RPMI8226 (cell line): ENCODE measurements at places on chromosomes 5 and 9.

DNA sequence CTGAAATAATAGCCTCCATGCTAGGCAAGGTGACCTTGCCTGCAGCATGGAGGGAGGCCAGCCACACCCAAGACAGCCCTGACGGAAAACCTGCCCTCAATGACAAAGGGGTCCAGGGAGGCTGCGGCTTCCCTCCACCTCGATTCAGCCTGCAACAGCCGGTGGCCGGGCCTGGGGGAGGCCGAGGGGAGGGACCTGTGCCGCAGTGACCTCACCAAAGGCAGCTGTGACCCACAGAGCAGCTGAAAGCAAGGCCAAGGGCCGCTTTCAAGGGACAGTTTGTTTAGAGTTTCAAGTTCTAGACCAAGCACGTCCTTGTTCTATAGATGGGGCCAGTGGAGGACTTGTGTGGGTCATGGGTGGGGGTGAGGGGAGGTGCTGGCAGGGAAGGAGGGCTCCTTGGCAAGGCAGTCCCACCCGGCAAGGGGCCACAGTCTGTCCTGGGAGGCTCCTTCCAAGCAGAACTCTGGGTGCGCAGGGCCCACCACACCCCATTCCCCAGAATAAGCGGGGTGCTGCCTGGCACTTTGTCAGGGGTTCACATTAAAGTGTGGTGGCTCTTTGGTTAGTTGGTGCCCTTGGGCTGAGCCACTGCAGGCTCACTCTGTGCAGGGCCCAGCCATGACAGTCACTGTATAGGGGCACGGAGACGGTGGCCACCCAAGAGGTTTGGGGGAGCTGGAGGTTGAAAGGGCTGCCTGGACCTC is 226.5 kb downstream of the FANCC start:
- DNase-seq: no peak

- DNase-seq: no peak
Measured at GRCh38 chr9:132531195-132531594, 51.2 kb upstream of the BARHL1 start.

GRCh38 chr9:36125062-36125855 is 11.3 kb upstream of the GLIPR2 start:
- DNase-seq: no peak

- no peak for DNase-seq
Measured at GRCh38 chr9:134693641-134694367, 52.2 kb downstream of the COL5A1 start.

DNA sequence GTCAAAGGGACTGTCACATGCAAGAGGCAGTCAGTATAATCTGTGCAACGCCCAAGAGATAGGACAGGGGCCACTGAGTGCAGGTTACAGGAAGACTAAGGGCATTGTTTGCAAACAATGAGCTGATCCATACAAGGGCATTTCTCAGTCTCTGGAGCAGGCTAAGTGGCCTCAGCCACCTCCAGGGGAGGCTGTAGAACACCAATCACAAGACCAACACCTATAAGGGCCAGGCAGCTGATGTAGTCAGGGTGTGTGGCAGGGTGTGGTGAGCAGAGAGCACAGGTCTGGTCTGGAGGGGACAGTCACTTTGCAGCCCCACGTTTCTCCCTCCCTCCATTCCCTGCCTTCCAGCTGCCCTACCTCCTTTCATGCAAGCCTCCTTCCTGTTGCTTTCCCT is 83.2 kb upstream of the ADRA1B start:
- DNase-seq: no peak

- no peak for DNase-seq
Measured at GRCh38 chr9:75998096-75998780, 107.8 kb downstream of the PCSK5 start.

- DNase-seq: no peak
Measured at GRCh38 chr5:57804007-57804444, 321.4 kb upstream of the ACTBL2 start.

DNA sequence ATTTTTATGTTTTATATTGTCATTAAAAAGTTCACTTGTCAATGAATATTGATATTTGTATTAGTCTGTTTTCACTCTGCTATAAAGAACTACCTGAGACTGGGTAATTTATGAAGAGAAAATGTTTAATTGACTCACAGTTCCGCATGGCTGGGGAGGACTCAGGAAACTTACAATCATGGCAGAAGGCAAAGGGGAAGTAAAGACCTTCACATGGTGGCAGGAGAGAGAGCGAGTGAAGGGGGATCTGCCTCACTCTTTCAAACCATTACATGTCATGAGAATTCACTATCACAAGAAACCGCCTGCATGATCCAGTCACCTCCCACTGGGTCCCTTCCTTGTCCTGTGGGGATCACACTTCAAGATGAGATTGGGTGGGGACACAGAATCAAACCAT is 27.4 kb downstream of the SRD5A1 start:
- no peak for DNase-seq

DNA sequence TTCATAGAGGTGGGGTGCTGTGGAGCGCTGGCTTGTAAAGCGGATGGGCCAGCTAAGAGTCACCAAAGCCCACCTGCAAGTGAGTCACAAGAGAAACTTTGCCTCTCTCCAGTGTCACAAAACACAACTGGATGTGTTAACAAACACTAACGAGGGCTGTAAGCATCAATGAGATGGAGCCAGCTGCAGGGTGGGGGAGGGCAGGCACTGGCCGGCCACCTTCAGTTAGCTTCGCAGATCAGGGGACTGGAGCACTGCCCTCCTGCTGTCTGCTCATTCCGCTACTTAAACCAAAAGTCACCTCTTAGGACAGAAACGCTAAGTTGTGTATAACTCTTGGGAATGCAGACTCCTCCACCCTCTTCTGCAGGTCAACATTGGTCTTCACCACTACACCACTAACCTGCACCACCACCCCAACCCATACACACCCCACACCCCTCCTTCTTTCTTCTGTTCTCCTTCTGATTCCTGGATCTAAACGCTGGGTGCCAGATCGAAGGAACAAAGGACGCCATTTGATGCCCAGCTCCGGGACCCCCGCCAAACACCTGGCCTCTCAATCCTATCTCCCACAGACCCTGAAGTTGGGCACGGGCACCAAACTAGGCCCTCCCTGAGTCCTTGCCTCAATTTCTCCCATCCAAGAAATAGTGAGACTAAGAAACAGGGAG is 2.1 kb downstream of the ARSI start:
- no peak for DNase-seq

DNA sequence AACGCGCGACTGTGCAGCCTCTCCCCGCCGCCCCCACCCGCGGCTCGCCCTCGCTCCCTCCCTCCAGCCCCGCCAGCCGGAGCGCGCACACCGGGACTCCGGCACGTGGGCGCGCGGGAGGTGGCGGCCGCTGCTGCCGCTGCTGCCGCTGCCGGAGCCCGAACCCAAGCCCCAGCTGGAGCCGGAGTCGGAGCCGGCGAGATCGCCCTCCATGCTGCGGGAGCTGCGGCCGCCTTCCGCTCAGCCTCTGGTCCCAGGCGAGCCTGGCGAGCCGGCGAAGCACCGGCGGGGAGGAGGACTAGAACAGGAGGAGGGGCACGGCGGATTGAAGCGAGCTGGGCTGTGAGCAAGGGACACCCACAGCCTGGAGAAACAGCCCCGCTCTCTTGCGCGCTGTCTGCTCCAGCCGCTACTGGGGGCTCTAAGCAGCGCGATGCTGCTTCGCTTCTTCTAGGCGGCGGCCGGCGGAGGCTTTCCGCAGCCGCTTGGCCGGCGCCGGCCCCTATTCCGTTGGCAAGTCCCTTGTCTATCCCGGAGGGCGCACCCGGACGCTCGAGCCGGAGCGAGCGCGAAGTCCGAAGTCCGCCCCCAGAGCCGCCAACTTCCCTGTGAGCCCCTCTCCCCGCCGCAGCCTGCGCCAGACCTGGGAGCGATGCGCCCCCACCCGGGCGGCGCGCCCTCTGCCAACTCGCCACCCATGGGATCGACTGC is 598.7 kb upstream of the SGCD start:
- no peak for DNase-seq

GRCh38 chr9:136409557-136410455 is 608 bp downstream of the ENTR1 start:
- DNase-seq: peak; percentile 75

DNA sequence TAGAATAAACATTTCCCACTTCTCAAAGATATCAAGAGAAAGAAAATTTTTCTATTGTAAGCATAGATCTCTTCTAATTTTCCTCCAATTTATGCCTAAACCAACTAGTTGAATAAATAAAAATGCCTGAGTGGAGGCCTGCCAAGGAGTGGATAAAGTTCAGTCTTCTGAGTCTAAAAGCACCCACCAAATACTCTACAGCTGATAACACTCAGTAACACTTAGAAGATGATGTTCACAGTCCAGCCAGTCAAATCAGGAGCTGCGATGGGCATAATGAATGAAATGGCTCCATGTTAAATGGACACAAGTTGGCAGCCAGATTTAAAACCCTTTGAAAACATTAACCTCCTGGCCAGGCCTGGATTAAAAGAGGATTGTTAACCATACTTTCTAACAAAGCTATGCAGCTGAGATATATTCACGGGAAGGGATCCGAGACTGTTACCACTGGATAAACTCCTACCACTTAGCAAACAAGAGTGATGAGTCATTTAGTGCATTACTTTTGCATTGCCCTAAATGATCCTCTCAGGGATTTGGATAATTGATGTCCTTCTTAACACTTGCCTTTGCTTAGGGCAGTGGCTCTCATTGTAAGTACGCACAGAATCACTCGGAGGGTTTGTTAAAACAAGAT is 63.7 kb upstream of the CCDC112 start:
- DNase-seq: no peak

DNA sequence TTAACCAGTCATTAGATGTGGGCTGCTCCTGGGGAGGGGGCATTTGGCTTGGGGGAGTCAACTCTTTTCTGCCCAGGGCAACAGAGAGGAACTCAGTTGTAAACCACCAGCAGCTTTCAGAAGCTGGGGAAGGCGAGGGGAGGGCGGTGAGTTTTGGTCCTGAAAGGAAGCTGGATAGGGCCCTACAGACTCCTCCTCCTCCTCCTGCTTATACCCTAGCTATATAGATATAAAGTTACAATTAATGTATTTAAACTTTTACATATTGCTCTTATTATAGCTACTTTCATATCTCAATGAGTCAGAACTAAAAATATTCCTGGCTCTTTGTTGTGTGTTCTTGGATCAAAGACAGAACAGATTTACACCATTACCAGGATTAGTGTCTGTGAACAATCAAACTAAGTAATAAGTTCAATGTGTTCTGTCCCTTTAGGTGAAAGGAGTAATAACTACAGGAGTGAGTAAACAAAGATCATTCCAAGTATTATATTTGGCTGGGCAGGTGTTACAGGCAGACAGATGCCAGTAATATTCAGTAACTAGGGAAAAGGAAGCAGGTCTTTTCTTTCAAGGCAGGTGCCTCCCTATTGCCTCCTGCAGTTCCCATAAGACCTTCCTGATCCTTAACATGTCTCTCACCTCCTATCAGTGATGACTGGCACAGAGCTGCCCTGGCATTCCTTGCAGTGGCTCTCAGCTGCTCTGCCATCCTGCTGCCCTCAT is 20.5 kb upstream of the VPS13A start:
- DNase-seq: no peak

- DNase-seq: no peak
Measured at GRCh38 chr5:73997960-73998359, 372.0 kb downstream of the ARHGEF28 start.

- no peak for DNase-seq
Measured at GRCh38 chr5:11075035-11075805, 314.2 kb upstream of the DAP start.

GRCh38 chr9:96612966-96613589 is 6.6 kb downstream of the CDC14B start:
- no peak for DNase-seq

DNA sequence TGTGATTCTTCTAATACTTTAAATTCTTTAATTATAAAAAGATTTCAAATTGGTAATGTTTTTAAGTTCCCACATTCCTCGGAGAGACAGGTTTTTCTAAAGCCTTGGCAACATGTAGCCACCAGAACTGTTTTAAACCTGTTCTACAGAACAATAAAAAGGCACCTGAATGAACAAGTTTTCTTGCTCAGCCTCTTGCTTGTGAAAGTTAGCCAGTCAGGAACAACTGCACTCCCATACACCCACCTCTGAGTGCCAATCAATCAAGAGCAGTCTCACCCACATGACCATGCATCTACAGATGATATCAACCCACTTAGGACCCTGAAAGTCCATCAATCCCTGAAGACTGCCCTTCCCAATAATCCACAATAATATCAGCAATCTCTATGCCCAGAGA is 62.3 kb downstream of the AP3B1 start:
- no peak for DNase-seq

- no peak for DNase-seq
Measured at GRCh38 chr5:178577376-178577839, 12.8 kb downstream of the COL23A1 start.

DNA sequence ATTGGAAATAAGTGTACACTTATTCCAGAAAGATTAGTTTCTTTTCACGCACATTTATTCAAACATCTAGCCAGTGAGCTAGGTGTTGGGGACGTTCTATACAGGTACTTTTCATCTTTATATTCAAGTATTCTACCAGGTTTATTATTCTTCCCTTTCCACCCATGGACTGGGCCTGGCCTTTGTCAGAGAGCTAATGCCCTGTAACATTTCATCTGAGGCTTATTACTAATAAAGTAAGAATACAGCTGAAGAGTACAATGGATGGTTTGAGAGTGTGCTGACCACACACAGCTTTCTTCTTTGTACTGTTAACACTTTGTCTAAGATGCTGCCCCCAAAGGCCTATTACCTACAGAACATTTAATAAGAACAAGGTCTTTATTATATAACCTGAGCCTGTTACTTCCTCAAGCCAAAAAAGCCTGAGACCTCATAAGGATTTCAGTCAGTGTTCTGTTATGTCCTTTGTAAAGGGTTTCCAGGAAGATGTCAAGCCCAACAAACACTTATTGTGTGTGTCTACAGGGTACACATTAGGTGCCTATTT is 93.5 kb downstream of the ZNF608 start:
- no peak for DNase-seq

DNA sequence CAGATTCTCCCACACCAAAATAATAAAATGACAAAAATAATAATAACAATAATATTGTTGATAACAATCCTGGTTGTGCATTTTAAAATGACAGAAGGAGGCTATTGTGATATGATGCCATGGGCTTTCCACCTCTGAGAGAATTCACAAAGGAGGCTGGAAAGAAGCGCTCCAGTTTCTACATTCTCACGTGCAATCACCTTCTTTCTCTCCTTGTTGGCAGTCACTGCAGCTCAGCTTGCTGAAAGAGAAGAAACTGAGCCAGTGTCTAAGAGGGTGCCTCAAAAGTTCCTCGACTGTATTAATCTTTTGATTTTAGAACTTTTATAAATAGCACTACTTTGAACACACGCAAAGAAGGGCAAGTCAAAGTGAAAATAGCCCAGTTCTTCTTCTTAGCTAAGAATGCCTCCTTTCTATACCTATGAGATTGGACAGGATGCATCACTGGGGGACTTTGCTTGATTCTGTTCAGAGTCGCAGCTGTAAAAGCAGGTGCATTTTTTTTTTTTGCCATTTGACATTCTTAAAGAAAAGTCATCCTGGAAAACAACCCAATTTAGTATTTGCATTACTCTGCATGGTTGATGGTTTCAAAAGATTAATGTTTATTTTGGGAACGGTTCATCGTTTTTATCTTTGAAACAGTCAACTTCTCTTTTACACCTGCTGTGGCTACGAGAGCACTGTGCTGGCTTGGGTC is 12.4 kb upstream of the SUB1 start:
- peak; percentile 70 for DNase-seq
